ENCODE measurements at places on chromosomes 2 and 18.
A peak's percentile ranks its signal among the peaks of the same experiment; 100 is the strongest.

DNA sequence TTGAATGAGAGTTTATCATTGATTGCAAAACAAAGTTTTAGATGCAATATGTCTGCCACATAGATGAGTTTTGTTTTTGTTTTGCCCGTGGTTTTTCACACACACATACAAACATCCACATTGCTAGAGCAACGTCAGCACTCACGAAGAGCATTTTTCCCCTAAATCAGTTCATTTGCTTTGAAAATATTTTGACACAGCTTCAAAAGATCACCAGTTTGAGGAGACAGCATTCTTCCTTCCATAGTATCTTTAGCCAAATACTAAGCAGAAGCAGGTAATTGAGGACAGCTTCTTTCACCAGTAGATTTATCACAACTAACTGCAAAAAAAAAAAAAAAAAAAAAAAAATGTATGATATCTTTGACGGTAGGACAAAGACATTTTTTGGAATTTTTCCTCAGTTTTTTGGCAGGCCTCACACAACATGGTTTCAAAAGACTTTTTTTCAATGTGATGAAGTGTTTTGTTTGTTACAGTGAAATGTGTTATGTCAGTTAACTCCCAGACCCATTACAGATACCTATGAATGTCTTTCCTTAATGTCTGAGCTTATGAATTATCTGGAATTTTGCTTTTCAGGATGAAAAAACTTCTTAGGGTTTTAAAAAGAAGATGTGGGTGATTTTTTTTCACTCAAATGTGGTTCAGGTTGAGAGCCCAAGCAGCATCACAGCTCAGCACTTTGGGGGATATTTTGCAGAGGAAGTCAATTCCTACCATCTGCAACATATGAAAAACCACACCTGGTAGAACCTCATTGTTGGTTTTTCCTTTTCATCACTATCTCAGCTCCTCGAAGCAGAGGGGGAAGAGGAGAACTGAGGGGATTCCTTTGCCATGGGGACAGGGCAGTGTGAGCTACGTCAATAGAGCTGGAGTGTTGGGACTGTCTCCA is 31.6 kb downstream of the AOX1 start:
- DNase-seq: no peak

DNA sequence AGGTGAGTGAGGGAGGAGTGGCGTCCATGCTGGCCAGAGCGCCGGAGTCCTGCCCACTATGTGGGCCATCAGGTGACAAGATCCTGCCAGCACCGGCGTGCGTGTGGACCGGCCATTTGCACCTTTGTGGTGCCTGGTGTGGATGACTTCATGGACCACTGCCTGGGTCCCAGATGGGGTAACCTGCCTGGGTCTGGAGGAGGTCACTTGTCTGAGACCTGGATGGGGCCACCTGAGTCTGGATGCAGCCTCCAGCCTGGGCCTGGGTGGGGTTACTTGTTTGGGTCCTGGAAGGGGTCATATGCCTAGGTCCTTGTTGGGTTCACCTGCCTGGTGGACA is 299.6 kb downstream of the NDUFA10 start:
- DNase-seq: no peak

- no peak for DNase-seq
These were observed 424.6 kb downstream of the TGIF1 start for GRCh38 chr18:3874581-3874980.

- DNase-seq: no peak
These were observed 443 bp downstream of the CPSF3 start for GRCh38 chr2:9423922-9424272.

DNA sequence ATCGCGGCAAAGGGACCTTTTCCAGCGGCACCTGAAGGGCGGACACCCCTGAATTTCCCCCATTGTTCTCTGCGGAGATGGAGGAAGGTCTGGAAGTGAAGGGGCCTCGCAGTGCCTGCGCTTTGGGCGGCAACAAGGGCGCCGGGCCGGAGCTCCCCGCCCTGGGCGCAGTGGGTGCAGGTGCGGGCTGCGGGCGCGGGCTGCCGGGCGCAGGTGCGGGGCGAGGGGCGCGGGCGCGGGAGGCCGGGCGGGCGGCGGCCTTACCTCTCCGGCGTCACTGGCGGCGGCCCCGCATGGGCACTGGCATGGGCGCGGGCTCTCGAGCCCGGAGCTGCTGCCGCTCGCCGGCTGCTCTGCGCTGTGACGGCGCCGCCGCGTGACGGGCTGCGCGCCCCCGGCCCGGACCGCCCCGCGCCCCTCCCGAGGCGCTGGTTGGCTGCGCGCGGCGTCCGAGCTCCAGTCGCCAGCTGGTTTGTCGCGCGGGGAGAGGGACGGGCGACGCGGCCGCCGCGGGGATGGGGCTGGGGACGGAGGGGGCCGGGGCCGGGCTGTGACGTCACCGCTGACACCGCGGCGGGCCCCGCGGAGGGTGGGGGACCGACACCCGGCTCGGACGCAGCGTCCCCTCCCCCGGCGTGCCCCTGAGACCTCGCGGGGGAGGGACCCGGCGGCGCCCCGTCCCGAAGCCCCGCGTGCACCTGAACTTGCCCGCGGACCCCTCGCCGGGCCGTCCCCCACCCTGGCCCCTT is at the start of gene KIF1A:
Gene KIF1A, minus strand, starts transcription at position 362 of the 749 bp plus-strand sequence. CDS start 22,467 bp downstream, outside the sequence.
- DNase-seq: no peak

- no peak for DNase-seq
These were observed 36.5 kb downstream of the POLR1A start for GRCh38 chr2:86069091-86069685.

DNA sequence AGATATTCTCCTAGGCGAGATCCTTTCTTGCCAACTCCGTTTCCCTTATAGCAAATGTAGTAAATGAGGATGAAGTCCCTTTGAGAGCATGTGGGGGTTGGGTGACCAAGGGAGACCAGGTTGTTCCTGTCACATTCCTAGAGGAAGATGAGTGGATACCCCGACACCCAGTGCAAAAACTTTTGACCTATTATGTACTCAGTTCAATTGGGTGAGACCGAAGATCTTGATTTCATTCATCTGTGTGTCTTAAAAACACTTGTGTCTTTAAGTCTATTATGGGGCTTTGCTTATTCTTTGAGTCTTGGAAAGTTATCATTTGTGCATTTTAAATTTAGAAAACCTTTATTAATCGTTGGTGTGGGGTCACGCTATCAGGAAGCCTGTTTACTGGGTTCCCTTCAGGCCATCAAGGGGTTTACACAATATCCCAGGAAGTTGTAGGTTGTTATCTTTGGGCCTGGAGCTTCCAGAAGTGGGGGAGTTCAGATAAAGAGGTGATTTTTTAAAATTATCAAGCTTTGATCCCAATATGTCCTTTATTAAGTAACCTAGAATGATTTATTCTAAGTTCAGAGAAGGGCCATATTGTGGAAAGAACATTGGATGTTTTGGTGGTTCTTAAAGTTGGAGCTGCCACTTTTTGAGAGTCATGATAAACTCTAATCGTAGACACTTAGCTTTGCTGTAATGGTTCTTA is 2.8 kb downstream of the RHOB start:
- DNase-seq: peak; percentile 22

DNA sequence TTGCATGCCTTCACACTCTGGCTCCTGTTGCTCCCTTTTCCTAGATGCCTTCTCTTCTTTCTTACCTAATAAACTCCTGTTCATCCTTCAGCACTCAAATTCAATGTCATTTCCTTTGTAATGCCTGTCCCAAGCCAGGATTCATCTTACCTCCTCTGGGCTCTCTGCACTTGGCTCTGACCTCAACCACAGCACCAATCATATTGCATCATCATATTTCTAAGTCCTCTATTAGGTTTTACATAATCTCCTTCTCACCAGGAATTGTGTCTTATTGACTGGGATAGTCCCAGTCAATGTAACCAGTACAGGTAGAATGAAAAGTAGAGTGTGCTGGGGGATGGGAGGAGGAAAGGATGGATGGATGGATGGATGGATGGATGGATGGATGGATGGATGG is 187.1 kb downstream of the NRP2 start:
- DNase-seq: no peak

- no peak for DNase-seq
These were observed 26.4 kb upstream of the B4GALT6 start for GRCh38 chr18:31710826-31711225.

- peak; percentile 44 for DNase-seq
These were observed 78.1 kb downstream of the WDSUB1 start for GRCh38 chr2:159208438-159208837.

DNA sequence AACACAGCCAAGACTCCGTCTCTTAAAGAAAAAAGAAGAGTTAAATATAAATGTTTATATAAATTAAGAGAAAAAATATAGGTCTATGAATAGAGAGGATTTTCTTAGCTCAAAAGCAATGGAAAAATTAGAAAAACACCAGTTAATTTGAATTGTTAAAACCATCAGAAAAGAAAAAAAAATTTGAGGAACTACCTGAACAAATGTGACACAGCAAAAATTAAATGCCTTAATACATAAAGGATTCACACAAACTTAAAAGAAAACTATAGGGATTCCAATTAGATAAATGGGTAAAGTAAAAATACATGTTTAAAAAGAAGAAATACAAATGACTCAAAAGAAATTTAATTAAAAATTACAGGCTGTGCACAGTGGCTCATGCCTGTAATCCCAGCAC is 147.9 kb upstream of the DNMT3A start:
- no peak for DNase-seq

DNA sequence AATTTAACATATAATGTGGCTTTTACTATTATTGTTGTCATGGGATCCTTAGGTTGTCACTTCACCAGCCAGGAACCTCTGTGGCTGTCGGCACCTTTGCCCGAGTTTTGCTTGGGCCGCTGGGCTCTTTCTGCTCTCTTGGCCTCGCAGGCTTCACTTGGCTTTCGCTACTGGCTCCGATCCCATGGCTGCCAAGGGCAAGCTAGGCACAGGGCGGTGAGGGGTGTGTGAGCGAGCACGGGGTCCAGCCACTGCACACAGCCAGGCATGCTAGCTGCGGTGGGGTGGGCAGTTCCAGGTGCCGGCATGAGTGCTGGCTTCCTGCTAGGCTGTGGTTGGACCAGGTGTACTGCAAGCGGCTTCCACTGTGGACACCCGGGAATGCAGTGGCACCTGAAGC is 23.4 kb upstream of the RAPGEF4 start:
- no peak for DNase-seq

- no peak for DNase-seq
These were observed 499.8 kb upstream of the MEIS1 start for GRCh38 chr2:65934992-65935629.

- DNase-seq: no peak
These were observed 747.2 kb downstream of the SATB2 start for GRCh38 chr2:198710562-198710961.

- no peak for DNase-seq
These were observed 197.1 kb downstream of the BCL11A start for GRCh38 chr2:60356346-60356745.

- DNase-seq: peak; percentile 59
These were observed 24.0 kb upstream of the TMEM37 start for GRCh38 chr2:119407430-119408220.

- DNase-seq: no peak
These were observed 44.4 kb downstream of the ALPK2 start for GRCh38 chr18:58584200-58585127.

DNA sequence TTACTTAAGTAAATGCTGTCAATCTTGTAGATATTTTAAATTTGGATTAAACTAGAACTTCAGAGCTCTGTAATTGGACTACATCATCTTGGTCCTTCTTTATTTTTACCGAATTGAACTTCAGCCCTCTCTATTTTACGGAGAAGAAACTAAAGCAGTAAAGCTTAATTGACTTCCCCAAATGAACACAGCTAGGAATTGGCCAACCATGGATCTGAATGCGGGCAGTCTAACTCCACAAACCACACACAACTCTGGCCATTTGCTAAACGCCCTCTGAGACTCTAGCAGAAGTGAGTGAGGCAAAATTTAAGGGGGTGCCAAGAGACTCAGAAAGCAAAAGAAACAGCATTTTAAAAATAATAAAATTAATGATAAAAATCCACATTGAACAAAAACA is 86.3 kb upstream of the KCTD1 start:
- DNase-seq: no peak

DNA sequence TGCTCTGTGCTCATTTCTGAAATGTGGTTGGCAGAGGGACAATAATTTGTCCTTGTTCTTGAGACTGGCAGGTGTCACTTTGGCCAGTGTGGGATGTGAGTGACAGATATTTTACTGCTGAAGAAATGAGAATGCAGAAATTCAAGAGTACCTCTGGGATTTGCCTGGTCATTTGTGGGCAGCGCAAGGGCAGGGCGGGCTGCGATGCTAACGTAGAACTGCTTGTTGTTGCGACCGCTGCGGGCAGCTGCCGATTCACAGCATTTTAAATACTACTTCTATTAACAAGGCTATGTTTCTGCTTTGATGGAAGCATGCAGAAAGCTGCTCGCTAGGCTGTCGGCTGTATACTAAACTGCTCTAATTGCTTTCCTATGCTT is 268.6 kb downstream of the FIGN start:
- DNase-seq: no peak

DNA sequence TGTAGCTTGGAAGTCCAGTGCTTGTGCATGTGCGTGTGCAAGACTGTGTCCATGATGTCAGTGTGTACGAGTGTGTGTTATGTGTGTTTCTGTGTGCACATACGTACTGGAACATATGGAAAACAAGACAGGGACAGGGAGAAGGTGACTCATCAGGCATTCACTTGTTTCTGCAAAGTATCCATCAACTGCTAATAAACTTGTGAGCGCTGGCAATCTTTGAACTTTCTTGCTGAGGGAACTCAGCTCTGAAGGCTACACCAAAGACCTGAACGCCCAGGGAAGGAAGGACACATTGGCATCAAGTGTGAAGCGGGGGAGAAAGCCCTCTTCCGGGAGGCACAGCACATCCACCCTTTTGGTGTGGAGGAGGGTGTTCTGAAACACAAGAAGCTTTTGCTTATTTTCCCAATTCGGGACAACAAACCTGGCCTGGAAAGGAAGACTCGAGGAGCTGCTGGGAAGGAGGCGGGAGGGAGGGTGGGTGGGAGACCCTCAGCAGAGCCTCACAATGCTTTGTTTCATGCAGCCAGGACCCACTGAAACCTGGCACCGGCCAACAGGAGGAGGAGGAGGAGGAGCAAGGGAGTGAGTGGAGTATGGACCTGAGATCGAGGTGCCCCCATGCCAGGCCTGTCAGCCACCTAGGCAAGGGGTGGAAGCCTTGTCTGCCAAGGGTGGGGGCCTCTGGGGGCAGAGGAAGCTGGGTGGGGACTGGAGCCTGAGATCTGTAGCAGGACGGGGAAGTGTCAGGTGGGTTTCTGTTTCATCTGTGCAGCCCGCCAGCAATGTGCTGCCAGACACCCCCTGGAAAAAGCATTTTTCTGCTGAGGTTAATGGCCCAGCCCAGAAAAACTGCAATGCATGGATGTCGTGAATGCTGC is 26.8 kb downstream of the SMAD7 start:
- DNase-seq: no peak

DNA sequence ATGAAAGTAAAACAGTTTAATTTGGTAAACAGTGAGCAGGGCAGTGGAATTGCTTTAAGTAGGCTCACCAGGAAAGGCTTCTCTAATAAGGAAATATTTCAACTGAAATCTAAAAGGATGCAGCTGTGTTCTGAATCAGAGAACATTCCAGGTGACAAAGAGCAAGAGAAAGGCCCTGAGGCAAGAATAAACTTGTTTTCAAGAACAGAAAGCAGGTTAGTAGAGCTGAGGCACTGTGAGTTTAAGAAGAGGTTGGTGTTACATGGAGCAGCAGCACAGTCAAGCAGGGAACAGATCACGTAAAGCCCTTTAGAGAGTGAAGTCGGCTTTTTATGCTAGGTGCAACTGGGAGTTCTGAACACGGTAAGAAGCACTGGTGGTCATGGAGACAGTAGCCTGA is 57.0 kb upstream of the SCN1A start:
- no peak for DNase-seq

GRCh38 chr18:306608-307255 is 38.9 kb upstream of the THOC1 start:
- no peak for DNase-seq

- DNase-seq: peak; percentile 57
These were observed 62.1 kb upstream of the MAPRE2 start for GRCh38 chr18:34978953-34979608.

GRCh38 chr2:866887-867286 is 83.8 kb upstream of the SNTG2 start:
- DNase-seq: no peak

All from HuH-7 (cell line).